ENCODE measurements at places on chromosomes 2 and 18. TPM values are rescaled to one million over a fixed set of nuclear protein-coding genes. Genes with fewer than 3 reads are reported as not detected.

RSAD2 gene
- total RNA-seq = 4.8 TPM

C2orf78 gene
- total RNA-seq = not detected

GPR17 gene
- 0.25 TPM for total RNA-seq

DNA sequence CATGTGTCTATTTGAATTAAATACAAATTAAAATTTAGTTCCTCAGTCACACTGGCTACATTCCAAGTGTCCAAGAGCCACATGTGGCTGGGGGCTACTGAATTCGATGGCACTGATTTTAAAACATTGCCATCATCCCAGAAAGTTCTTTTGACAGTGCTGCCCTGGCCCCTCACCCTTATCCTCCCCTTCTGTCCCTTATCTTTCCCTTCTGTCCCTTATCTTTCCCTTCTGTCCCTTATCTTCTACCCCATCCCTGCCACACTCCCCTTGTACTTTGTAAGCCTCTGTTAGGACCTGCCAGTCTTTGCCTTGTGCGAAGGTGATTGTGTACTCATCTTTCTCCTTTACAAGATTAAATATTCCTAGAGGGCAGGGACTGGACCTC lies 85.2 kb downstream of the DNMT3A start:
- no peak for DNase-seq

- no peak for DNase-seq
Observed at GRCh38 chr2:42922790-42923579, 130.6 kb upstream of the HAAO start.

DNA sequence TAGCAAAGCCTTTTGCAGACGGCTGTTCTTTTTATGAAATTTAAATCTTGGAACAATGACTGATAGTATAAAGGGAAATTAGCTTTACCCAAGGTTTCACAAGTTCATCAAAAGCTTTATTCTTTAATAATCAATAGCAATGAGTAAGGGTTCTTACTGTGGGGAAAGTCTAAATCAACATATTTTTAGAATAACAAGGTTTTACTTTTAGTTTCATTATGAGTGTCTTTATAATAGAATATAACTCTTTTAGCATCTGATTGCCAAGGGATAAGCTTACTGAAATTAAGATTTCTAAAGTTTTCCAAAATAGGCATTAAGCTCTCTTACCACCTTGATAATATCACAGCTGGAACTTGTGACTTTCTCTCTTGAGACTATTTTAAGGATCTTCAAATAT lies 1489.7 kb downstream of the LRP1B start:
- no peak for DNase-seq
